ENCODE measurements at places on chromosomes 7 and 10.

GRCh38 chr7:45026984-45027773 is 27.2 kb downstream of the CCM2 start:
- no peak for DNase-seq

GRCh38 chr7:939843-940242 is 14.6 kb downstream of the ADAP1 start:
- DNase-seq, result no peak

DNA sequence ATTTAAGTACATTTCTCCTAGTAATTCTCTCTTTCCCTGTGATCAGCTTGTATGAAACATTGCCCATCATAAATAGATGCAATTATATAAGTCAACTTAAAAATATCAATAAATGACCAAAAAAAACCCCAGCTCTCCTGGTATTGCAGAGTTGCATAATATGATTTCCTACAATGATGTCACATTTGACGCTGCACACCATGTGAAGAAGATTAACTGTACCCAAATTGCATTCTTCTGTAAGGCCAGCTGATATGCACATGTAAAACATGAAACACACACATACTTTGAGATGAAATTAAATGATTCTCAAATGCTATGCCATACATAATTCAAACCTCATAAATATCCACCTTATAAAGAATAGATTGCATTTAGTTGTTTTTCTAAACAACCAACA is 115.5 kb downstream of the AGMO start:
- DNase-seq, result no peak

- DNase-seq, result no peak
Measured at GRCh38 chr10:125828311-125828710, 5.0 kb downstream of the BCCIP start.

- no peak for DNase-seq
Measured at GRCh38 chr10:18737841-18738240, 78.6 kb downstream of the ARL5B start.

GRCh38 chr7:36300696-36301350 is 88.8 kb upstream of the ANLN start:
- no peak for DNase-seq

DNA sequence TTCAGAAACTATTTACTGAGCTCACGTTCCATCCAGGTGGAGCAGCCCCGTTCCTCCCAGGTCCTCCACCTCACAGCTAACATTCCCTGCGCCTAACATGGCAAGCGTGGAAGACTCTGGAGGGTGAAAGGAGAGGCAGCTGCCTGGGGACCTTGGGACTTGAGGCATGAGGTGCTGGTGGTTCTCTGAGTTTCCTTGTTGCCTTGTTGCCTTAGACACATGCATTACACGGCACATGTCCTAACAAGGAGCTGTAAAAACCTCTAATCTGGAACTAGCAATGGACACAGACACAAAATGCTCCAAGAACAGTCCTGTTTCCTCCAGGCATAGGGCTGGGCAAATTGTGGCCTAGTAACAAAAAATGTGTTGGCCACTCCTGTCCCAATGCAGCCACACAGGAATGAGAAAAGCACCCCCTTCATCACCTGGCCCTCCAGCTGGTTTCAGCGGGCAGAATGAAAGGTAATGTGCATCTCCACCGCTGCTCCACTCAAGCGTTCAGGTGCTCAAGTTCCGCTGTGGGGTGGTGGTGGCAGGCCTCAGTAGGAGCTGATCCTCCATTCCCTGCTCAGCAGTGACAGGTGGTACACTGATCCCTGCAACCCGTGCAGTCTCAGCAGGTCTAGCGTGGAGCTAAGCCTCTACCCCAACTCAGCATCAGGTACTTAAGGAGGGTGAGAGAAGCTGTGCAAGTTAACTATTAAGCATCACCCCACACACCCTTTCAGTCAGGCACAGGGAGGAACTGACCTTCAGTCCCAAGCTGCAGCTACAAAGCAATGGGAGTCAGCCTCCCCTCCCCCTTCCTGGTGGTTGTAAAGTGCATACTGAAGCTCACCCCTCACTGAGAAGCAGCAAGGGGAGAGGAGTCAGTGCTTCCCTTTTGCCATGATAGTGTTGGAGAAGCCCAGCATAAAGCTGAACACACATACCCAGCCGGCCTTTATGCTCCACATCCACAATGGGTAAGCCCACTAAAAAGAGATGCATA is 382.8 kb downstream of the SDK1 start:
- no peak for DNase-seq

- no peak for DNase-seq
Measured at GRCh38 chr10:7986851-7987250, 67.6 kb upstream of the GATA3 start.

GRCh38 chr10:131210181-131210580 is 101.3 kb downstream of the TCERG1L start:
- no peak for DNase-seq

GRCh38 chr7:33534833-33535232 is 370.5 kb upstream of the BMPER start:
- no peak for DNase-seq

- no peak for DNase-seq
Measured at GRCh38 chr7:42735081-42735480, 176.8 kb downstream of the C7orf25 start.

DNA sequence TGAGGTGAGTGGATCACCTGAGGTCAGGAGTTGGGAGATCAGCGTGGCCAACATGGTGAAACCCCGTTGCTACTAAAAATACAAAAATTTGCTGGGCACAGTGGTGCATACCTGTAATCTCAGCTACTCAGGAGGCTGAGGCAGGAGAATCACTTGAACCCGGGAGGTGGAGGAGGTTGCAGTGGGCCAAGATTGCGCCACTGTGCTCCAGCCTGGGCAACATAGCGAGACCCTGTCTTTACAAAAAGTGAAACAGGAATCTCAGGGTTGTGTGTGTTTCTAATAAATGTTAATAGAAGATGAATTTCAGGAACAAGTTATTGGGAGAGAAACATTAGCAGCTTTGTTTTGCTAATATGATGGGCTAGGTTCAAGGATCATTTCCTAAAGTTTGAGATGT is 19.9 kb downstream of the PPP2R2D start:
- DNase-seq, result no peak

GRCh38 chr10:24360282-24361127 is 151.6 kb downstream of the KIAA1217 start:
- DNase-seq, result peak; percentile 4

GRCh38 chr7:142450206-142450605 is 192.3 kb upstream of the PRSS58 start:
- no peak for DNase-seq

- no peak for DNase-seq
Measured at GRCh38 chr7:115662676-115663075, 367.9 kb downstream of the TFEC start.

GRCh38 chr10:132062116-132062515 is 3.6 kb upstream of the JAKMIP3 start:
- DNase-seq, result no peak

GRCh38 chr7:135257-135653 is 57.1 kb upstream of the FAM20C start:
- DNase-seq, result no peak

DNA sequence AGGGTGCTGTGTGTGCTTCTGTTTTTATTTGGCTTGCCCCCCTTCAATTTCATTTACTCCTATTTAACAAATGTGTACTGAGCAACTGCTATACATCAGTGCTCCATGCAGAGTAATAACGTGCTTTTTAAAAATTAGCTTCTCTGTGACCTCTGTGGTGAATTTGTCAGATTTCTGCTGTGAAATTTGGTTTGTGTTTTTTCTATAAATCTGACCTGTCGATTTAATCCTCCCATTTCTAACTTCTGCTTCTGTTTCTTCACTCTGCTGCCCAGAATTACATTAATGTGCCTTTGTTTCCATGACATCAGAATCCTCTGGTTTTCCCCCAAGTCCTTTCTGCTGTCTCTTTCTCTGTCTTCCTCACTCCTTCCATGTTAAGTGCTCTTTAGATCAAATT is 123.8 kb upstream of the CACNA2D1 start:
- DNase-seq, result no peak

DNA sequence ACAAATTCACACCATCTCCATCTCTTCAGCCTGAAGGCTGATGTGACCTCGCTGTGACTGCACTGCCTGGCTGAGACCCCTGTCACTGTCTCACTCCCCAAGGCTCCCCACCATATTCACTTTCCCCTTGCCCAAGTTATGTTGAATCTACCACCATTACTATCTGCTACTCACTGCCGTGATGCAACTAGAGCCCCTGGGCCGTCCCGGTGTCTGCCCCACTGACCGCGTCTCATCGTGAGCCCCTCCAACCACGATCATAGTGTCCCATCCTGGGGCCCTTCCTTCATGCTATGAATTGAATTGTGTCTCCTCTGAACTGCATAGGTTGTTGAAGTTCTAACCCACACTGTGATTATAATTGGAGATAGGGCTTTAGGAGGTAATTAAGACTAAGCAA is 71.9 kb upstream of the CHST15 start:
- no peak for DNase-seq

GRCh38 chr10:85597006-85597405 is 769.6 kb downstream of the GRID1 start:
- DNase-seq, result no peak

- no peak for DNase-seq
Measured at GRCh38 chr10:92740762-92741161, 51.0 kb downstream of the HHEX start.

DNA sequence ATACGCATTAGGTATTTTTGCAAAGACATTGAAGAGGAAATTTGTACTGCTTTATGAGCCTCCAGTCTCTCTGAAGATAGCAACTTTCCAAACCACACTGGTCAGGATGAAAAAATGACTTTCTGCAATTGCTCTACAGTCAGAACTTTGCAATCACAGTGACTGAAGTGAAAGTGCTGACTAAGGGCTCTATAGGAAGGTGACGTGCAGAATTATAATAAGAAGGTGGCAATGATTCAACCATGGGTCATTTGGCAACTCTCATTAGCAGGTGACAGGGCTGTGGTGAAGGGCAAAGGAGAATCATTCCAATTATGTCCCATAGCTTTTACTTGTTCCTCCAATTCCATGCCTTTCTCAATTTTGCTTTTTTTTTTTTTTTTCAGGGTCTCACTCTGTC is 311.0 kb downstream of the ANKRD30A start:
- DNase-seq, result no peak

- no peak for DNase-seq
Measured at GRCh38 chr7:155685070-155685790, 40.8 kb downstream of the RBM33 start.

- no peak for DNase-seq
Measured at GRCh38 chr10:113313048-113313602, 239.7 kb upstream of the HABP2 start.

DNA sequence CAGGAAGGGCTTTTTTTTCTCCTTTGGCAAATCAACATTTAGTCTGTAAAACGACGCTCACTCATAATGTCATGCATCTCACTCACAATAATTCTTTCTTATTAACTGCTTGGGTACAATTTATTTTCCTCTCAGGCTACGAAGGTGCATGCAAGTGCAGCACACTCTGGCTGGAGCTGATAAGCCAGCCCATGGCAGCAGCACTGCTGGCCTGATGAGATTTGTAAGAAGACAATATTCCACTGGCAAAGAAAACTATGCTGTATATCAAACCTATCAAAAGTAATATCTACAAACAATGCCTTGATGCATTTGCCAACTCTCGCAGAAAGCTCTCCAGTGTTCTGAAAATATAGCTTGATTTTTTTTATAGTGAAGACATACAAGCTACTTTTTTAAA is 170.0 kb upstream of the PHF14 start:
- DNase-seq, result no peak

DNA sequence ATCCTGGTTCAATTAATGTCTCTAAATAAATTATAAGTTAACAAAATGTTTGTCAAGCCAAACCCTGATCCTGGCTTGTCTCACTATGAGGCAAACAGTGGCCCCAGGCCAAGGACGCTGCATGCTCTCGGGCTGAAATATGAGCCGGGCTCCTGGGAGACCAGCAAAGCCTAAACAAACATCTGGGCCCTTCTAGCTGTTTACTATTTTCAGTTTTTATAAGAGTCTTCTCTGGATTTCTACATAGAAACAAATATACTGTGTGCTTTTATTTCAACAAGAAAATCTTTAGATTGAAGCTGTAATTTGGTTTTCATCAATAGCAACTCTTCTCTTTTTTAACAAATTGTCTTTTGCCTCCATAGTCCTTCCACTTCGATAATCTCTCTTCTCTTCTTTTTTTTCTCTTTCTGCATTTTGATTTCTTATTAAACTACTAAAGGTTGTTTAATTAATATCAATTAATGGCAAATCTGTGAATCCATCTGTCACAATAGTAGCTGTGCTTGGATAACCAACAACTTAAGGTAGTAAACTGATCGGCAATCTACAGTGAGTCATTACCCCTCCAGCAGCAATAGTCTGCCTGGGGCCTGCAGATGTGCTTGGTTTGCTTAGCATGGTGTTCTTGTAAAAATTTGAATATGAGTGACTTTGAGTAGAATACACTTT is 83.3 kb upstream of the DNAJC1 start:
- no peak for DNase-seq

- no peak for DNase-seq
Measured at GRCh38 chr10:80459047-80459865, 5.1 kb downstream of the TSPAN14 start.

GRCh38 chr7:1741751-1742554 is 71.9 kb downstream of the ELFN1 start:
- no peak for DNase-seq

DNA sequence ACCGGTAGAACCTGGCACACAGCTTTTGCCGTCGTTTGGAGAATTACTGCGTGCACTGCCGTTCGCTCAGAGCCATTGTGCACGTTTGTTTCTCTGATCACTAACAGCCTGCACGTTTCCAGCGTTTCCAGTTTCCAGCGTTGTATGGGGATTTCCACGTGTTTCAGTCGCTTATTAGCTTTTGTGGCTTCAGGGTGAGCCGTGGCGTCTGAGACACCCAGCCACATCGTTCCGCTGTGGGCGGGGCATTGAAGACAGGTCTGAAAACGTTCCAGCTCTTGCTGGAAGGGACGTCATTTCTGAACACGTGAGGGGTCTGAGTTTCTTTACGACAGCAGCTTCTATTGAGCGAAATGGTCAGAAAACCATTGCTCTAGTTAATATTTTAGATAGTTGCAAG is 164.8 kb downstream of the DNAJB6 start:
- DNase-seq, result peak; percentile 11

DNA sequence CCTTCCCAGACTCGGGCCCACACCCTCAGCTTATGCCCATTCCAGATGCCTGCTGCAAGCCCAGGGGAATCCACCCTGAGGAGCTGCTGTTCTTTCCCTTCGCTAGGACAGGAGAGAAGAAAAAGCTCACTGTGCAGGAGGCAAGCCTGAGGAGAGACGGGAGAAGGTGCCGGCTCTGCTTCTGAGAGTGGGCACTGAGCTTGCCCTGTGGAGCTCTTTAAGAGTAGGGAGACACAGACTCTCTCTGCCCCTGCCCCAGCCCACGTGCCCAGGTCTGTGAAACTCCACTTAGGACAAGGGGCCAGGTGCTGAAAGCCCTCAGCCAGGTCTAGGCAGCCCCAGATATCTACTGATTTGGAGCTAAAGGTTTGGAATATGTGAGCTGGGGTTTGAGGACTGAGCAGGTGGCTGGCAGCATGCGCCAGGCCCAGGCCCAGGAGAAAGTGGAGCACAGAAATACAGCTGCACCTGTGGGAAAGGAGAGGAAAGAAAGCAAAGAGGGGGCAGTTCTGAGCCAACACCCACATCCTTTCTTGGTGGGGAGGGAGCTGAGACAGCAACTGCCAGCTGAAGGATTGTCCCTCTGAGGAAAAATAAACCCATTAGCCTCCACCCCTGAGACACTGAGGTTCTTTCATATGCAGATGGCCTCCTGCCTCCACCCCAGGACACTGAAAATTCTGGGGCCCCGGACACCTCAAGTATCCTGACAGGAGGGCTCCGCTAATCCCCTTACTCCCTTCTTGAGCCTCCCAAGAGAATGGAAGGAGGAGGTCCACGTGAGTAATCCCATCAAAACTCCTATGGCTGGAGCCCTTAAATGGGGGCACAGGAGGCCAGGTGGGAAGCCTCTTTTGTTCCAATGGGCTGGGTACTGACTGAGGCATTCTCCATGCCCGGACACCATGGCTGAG is 7.3 kb downstream of the POLL start:
- no peak for DNase-seq

Data from stimulated activated CD4-positive, alpha-beta T cell treated with anti-CD3 and anti-CD28 coated beads, TNF-alpha, amount 100 ng/mL, for 1 hour (primary cell).